ENCODE measurements at places on chromosomes 5 and 9.

DNA sequence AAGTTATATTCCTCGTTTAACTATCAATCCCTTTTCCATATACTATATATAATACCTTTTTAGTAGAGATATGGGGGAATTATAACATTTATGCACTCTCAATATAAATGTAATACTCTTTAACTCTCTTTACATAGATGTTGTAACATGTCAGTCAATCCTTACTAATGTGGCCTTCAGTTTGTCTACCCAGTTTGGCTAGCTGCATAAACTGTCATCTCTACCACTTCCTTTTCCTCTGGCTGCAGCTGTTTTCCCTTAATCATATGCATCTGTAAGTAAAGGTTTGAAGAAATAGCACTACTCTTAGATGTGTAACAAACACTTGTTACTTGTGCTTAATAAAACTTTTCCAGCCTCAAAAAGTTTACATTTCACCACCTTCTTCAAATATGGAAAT, 13.4 kb downstream of the ABHD17B start:
- no peak for DNase-seq

DNA sequence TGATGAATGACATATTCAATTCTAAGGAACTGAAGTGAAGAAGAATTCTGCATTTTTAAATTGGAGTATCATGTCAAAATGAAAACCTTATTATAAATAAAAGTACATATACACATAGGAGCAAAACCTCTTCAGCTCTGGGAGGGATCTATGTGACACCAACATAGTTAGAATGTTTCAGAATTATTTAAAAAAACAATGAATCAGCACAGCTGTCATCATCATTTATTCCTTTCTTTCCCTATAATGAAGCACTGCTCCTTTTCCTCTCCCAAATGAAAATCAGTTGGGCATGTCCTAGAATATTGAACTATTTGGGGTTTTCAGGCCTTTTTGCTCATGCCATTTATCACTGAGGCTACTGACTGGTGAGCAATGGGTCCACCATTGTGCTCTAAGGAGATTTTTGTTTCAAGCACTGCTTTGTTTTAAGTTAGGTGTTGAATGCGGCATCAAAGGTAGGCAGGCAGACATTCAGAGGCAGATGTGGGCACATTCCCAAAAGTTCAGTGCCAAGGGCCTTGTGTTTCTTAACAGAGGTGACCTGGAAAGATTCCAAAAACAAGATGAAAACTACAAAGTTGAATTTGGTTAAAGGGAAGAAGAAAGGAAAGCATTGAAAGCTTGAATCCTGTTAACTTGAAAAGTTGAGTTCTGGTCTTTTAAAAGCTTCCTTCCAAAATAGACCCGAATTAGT, 126.4 kb upstream of the ADAMTSL1 start:
- no peak for DNase-seq

DNA sequence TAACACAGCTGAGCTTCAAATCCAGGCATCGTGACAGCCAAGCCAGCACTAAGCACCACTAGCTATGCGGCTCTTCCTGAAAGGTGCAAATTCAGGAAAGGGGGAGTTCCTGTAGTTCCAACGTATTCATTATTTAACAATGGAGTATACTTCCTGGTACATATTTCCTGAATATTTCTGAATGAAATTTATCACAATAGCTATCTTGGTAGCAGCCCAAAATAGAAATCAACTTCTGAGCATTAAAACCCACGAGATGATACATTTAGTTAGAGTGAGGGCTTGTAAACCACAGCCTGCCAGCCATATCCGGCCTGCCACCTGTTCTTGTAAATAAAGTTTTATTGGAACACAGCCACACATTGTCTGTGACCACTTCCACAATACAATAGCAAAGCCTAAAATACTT, 109.7 kb upstream of the RETREG1 start:
- DNase-seq = no peak

GRCh38 chr9:75376680-75377254, 288.5 kb downstream of the OSTF1 start:
- DNase-seq = no peak

DNA sequence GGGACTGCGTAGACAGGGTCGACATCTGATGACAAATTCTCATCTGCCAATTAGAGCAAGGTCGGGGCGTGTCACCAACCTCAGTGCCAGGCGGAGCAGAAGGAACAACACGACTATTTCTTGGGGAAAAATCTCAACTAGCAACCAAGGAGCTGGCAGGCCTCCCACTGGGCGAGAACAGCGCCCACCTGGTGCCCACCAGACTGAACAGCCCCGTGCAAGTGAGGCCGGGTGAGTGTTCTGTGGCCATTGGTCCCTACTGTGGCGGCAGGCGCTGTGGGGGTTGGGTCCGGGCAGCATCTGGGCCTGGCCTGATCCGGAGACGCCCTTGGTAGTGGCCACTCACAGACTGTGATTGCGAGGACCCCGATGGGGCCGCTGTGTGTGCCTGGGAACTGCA, 11.5 kb downstream of the NOTCH1 start:
- no peak for DNase-seq

DNA sequence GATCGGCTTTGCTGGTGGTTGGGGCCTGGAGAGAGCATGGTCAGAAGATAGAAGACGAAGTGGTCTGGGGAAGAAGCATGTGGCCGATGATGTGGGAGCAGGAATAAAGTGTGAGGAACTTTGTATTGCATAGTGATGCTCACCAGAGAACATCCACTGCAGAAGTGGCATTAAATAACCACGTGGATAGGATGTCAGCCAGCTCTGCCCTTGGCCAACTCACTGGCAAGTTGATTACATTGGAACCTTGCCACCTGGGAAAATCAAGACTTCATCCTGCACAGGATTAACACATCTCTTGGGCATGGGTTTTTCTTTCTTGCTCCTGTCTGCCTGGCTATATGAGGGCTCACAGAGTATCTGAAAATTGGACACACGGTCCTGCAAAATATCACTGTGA, 217.4 kb downstream of the DMRT2 start:
- no peak for DNase-seq

DNA sequence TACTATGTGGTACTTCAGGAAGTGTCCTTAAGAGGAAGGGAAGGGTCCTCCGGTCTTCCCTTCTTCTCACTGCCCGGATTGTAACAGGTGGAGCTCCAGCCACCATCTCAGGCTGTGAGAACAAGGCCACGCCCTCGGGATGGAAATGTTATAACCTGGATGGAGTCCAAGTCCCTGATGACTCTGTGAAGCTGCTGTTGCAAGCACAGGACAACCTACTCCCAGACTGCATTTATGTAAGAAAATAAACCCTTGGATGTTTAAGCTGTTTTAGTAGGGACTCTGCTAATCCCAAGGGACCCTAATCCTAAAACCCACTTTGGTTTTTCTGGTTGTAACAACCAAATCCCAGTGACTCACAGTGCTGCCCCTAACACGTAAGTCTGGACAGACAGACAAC, 221.6 kb downstream of the ACTL7B start:
- no peak for DNase-seq

DNA sequence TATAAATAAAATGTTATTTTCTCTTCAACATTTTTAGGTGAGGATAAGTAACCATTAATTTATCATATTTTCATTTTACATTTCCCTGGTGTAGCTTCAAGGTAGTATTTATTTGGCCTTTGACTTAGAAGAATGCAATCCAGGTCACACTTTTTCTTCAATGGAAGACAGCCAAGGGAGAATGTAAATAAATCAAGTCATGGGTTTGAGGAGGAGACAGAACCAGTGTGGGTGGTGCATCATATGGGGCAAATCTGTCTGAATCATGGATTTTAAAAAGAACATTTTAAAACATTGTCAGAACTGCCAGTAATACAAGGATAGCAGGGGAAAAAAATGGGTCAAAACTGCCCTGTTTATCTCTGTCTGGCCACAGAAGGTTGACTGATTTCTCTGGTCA, 229.5 kb downstream of the FAM114A2 start:
- DNase-seq = no peak

DNA sequence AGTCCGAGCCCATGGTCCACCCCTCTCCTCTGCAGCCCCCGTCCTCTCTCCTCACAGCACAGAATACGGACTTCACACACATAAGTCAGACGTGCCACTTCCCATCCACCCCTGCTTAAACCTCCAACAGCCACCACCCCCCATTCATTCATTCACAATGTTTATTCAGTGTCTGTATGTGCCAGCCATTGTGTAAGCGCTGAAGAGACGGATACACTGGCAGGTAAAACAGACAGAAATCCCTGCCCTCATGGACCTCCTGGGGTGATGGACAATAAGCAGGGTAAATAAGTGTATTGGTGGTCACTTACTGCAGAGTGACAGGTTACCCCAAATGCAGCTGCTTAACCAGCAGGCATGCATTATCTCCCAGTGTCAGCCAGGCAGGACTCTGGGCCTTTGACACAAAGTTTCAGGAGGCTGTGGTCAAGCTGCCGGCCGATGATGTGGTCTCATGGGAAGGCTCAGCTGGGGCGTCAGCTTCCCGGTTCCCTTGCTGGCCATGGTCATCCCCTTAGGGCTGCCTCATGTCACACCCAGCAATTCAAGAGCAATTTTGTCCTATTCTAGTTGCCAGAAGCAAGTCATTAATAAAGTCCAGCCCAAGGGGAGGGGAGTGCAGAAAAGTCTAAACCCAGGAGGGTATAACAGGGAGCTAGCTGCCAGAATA, 1.8 kb upstream of the PAXX start:
- no peak for DNase-seq

DNA sequence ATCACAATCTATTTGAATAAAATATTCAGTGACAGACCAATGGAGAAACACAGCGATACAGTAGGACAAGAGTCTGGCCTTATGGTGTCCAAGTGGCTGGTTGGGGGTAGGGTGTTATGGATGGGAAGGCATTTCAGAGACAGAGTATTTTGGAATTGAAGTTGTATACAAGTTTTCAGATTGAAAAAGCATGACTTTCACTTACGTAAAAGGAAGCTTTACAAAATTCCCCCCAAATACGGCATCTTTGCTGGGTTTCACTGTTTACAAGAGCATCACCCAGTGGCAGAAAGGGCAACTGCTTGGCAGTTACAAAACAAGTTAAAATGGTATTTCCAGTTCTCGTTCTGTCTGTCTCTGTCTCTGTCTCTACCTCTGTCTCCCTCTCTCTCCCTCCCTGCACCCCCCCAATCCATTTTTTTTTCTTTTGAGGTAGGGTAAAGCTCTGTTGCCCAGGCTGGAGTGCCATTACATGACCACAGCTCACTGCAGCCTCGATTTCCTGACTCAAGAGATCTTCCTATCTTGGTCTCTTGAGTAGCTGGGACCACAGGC, 86.2 kb downstream of the PTPN3 start:
- DNase-seq = no peak

- peak; percentile 84 for DNase-seq
Observed at GRCh38 chr5:141557681-141558136, 61.1 kb downstream of the DIAPH1 start.

- no peak for DNase-seq
Observed at GRCh38 chr9:105128908-105129600, 115.4 kb upstream of the SLC44A1 start.

DNA sequence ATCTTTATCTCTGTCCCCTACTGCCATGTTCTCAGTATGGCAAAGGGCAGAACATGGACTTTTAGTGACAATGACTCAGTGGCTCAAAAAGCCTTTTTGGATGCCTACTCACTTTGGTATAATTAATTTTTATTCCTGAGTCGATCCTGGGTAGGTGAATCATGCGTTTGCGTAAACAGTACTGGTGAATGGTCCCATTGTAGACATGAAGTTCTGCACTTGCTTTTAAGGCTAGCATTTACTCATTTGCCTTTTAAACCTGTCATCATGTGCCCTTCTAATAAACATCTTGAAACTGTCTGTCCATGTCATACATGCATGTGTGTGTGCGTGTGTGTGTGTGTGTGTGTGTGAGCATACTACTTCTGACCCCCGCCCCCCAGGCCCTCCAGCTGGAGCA, 223.0 kb downstream of the AUH start:
- no peak for DNase-seq

GRCh38 chr5:144187699-144188294, 17.1 kb downstream of the KCTD16 start:
- DNase-seq = peak; percentile 88

DNA sequence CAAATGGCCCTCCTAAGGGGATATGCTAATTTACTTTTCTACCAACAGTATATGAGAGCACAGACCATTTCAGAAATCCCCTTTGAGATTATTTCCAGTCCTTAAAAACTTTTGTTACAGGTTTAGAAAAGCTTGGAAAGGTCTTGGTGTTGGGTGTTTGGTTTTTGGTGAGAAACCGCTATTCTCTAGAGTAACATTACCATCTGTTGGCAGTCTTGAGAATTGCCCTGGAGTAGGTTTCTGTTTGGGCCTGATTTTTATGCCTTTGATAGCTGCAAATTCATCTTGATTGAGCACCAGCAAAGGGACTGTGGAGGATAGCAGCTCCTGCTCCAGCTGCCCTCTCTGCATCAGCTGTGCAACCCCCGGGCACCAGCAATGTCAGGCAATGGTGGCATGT, 8.0 kb downstream of the NUDT2 start:
- DNase-seq = no peak

DNA sequence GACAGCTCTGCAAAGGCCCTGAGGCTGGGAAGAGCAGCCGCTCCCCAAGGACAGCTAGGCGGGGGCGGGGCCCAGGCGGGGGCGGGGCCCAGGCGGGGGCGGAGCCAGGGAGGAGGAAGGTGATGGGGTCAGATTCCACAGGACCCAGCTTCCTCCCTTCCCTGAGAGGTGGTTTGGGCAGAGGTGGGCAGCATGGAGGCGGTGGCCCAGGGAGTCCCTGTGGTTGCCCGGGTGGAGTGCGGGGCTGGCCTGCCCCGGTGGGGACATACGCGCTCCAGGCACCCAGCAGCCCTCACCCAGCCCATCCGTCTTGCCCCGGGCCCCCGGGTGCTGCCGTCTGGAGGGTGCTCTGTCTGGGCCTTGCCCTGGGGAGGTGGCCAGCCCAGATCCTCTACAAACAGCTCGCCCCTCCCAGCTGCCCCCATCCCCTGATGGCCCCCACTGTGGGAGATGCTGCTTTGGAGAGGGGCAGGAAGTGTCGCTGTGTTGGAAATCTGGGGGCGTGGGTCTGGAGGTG, 11.0 kb upstream of the RNU6ATAC start:
- DNase-seq = no peak

GRCh38 chr5:107673039-107673367, 2.3 kb upstream of the EFNA5 start:
- peak; percentile 34 for DNase-seq

- DNase-seq = peak; percentile 29
Observed at GRCh38 chr9:89661956-89662717, 57.3 kb downstream of the GADD45G start.

DNA sequence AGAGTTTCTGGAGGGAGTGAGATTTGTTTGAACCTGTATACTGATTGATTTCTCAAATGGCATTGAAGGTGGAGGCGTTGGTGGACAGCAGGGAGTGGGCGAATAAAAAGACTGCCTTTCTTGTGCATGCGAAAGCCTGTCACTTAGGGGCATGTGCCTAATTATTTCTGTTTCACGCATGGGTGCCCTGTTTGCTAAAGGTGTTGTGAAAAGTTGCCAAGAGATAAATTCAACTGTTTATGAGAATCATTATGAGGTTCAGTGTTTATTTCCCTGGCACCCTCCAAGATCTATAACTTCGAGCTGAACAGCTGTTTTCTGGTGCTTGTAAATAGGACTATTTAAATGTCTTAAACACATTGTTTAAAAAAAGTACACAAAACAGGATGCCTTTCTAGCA, 67.4 kb upstream of the DMRTA1 start:
- DNase-seq = no peak

All from foreskin melanocyte (primary cell).